ENCODE measurements at places on chromosomes 7 and 10.

DNA sequence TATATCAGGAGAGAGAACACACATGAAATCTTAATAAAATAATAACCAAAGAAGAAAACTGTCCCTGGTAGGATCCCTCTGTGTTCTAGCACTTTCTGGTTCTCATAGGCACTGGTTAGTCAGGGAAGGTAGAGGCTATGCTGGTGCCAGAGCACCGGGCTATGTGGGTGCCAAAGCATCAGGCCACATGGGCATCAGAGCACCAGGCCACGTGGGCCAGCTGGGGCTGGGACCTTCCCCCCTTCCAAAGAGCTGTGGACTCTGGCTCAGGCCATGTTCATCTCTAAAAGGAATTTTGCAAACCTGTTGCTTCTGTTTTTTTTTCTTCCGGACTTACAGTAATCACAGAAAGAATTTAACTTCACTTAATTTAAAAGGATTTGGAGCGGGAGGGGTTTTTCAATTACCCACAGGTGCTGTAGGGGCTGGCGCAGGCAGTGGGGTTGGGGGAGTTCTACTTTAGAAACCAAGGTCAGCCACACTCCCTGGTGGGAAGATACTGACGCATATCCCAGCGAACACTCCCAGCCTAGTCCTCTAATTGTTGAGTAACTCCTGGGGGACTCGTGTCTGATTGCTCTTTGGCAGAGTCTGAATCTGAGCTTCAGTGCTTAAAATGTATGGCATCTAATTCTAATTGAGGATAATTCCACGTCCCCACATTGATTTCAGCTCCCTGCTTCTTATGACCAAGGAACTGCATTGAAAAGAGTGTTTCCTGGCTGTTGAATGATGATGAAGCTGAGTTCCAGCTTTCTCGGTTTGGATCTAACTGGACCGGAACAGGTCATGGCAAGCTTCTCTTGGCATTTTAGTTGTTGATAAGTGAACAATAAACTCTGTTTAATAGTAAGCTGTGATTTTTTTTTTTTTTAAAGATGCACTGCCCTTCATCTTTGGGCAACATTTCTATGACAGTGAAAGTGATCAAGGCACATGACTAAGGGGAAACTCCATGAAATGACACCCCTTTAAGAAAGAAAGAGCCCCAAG is 110.7 kb upstream of the FZD8 start:
- no peak for DNase-seq

DNA sequence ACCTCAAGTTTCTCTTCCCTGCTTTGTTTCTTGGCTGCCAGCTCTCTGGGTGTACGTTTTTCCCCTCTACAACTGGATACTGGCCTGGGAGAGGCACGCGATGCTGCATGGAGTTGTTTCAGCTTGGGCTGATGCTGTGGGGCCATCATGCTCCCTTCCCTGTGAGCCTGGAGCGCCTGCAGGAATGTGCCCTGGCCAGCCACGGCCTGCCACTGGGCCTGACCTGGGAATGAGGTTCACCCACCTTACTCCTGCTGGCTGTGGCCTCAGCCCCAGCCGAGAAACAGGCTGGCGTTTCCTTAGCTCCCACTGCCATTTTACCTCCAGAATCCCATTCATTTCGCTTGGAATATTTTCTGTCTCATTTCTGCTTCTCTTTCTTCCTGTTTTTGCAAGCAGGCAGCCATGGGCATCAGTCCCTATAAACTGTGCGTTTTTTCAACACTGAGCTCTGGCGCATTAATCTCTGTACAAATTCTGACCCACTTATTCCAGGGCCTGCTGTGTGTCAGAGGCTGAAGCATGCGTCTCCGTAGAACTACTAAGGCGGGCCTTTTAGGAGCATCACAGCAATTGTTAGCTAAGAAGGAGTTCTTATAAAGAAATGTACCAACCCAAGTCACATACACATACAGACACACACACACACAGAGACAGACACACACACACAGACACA is 57.9 kb downstream of the GATA3 start:
- DNase-seq: no peak

GRCh38 chr7:54330216-54330800 is 211.9 kb upstream of the VSTM2A start:
- DNase-seq: no peak

DNA sequence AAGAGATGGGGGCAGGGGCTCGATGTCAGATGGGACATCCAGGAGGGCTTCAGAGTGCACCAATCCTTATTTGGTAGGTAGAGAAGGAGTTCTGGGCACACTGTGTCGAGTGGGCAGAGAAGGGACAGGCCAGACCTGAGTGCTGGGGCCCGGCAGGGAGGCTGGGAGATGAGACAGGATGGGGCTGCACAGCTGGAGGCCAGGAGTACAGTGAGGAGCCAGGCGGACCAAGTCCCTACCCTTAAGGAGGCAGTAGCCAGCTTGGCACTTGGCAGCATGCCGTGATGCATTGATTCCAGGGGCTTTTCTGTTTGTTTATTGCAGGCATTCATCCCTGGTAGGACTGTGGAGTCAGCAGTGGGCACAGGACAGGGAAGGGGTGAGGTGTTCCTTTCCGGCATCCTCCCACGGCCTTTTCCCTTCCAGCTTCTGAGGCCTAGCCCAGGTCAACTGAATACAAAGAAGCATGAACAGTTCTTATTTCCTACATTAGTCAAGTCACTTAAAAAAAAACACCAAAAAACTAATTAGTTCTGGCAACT is 168.8 kb upstream of the CDCA7L start:
- DNase-seq: no peak

DNA sequence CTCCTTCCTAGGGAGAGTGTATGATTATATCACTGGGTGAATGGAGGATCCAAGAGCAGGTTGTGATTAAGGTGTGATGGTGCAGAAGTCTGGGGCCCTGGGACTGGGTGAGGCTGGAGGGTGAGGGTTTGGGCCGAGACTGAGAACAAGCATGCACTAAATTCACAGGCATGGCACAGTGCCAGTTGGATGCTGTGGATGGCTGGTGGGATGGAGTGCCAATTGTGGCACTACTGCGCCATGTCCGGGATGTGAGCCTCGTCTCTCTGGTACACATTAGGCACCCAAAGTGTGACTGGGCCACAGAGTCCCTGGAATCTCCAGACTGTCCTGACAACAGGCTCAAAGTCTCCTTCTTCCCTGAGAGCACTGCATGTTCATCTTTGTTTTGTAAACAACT is 208.1 kb downstream of the EMX2 start:
- no peak for DNase-seq

DNA sequence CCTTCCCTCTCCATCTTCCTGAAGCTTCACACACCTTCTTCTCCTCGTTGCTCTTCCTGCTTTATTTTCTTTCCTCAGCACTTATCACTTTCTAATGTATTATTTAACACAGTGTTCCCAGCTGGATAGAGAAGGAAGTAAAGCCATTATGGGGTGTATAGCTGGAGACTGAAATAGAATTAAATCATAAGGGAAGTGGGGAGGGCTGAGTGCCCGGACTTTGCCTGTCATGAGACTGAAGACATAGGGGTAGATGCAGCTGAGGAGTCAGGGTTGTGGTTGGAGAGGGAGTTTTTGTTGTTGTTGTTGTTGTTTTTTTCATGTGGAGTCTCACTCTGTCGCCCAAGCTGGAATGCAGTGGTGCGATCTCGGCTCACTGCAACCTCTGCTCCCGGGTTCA is 65.3 kb downstream of the GALNT11 start:
- no peak for DNase-seq

- peak; percentile 7 for DNase-seq
Observed at GRCh38 chr10:68792115-68792514, 35.2 kb upstream of the STOX1 start.

DNA sequence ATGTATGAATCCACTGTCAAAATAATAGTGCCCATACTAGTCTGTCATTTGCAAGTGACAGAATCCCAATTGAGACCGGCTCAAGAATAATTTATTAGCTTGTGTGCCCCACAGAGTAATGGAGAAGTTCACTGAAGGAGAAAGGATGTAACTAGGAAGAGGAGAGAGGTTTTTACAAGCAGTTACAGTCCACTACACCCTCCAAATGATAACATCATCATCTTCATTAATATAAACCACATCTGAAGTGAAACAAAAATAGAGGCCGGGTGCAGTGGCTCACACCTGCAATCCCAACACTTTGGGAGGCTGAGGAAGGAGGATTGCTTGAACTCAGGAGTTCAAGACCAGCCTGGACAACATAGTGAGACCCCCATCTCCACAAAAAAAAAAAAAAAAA is 226.8 kb downstream of the SKIDA1 start:
- no peak for DNase-seq

GRCh38 chr10:7787150-7787856 is 490 bp downstream of the KIN start:
- DNase-seq: peak; percentile 20

DNA sequence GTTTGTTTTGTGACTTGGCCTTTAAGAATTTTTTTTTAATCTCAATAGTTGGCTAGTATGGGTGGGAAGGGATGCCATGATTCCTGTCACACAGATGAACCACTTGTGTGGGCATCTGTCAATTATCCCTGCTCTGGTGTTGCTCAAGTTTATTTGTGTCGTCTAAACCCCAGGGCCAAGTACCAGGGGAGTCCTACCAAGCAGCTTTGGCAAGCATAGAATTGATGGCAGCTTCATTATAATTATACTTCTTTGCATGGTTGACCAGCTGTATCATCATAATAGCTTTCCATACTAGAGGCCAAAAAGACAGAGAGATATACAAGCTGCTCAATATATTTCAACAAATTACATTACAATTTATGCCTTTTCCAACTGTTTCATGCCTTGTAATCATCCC is 30.4 kb downstream of the SUGCT start:
- DNase-seq: no peak

Measured in RPMI7951 (cell line).